PC-3 (cell line): ENCODE measurements at places on chromosomes 7 and 10. TPM values are rescaled to one million over a fixed set of nuclear protein-coding genes. Genes with fewer than 3 reads are reported as not detected.

Gene ANKRD22
- 5.0 and 6.2 TPM in 2 replicates for total RNA-seq

Gene OR9A2
- not detected in 2 replicates for total RNA-seq

Gene BAIAP2L1
- total RNA-seq, result 18.9 and 30.5 TPM in 2 replicates

Gene NUTM2E
- total RNA-seq, result 0.58 TPM in 1 of 2 replicates, not detected in the other

Gene PNLIP
- total RNA-seq, result not detected in 2 replicates

Gene TBXAS1
- total RNA-seq, result 21.8 and 27.5 TPM in 2 replicates

Gene EPO
- total RNA-seq, result not detected in 2 replicates

Gene LIPF
- total RNA-seq, result not detected in 2 replicates

Gene GCC1
- total RNA-seq, result 11.2 and 11.9 TPM in 2 replicates

DNA sequence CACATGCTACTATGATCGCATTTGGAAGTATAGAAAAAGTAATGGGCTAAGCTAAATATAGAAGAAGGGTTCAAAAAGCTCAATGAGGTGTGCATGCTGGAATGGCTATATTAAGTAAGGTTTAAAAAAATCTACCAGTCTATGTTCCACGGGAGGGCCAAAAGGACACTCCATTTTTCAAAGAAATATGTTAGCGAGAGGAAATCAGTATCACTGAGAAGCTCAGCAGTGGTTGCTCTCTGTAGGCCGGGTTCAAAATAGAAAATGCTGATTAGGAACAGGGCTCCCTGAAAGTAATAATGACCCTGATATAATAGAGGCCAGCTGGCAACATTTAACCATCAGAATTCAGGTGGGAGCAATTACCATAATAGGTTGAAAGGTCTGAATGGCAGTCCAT, 224.5 kb upstream of the SEMA3E start:
- no peak for DNase-seq

- DNase-seq, result no peak
These were observed 17.6 kb downstream of the PTN start for GRCh38 chr7:137325927-137326326.

GRCh38 chr10:132194726-132195125, 8.0 kb downstream of the DPYSL4 start:
- no peak for DNase-seq

- no peak for DNase-seq
These were observed 63.5 kb downstream of the DNAJB6 start for GRCh38 chr7:157400171-157400860.

DNA sequence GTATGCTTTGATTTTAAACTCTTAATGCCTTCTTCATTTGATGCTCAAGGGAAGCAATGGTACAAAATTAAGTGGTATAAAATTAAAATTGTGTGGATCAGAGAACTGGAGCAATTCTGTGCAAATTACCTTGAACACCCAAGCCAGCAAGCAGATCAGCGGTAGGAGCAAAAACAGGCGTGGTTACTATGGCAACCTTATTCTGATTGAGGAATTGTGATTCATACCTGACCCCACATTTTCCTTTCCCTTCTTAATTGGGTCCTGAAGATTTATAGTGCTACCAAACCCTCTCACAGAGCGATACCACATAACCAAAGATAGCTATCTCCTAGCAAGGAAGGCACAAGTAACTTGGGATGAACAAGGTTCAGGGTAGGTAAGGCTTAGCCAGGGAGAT, 72.5 kb upstream of the FZD1 start:
- no peak for DNase-seq

- DNase-seq, result peak; percentile 75
These were observed 1.3 kb upstream of the CLDN4 start for GRCh38 chr7:73829505-73829904.

GRCh38 chr7:25026156-25026555, 46.2 kb upstream of the OSBPL3 start:
- DNase-seq, result no peak

GRCh38 chr10:114103284-114103683, 59.6 kb downstream of the ADRB1 start:
- DNase-seq, result peak; percentile 64

DNA sequence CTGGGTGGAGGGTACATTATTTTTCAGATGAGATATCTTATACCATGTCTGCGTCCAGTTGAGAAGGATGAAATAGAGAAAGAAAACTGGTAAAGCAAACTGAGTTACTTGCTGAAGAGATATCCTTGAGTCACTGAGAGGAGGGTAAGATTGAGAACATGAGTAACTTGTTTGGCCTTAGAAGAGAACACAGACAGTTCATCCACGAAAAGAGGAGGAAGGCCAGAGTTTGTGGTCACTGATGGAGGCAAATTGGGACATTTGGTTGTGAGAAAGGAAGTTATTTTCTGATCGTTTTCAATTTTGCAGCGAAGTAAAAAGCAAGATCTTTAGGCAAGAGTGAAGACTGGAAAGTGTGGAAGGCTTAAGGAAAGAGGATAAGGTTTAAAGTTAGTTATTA, 15.6 kb downstream of the MBL2 start:
- no peak for DNase-seq

GRCh38 chr7:50956522-50957155, 173.9 kb upstream of the GRB10 start:
- DNase-seq, result no peak
